Upper lobe of left lung (tissue), 6 donors: ENCODE measurements at places on chromosomes 5 and 9.

- no peak for DNase-seq
Observed at GRCh38 chr5:143191720-143192119, 211.8 kb downstream of the NR3C1 start.

DNA sequence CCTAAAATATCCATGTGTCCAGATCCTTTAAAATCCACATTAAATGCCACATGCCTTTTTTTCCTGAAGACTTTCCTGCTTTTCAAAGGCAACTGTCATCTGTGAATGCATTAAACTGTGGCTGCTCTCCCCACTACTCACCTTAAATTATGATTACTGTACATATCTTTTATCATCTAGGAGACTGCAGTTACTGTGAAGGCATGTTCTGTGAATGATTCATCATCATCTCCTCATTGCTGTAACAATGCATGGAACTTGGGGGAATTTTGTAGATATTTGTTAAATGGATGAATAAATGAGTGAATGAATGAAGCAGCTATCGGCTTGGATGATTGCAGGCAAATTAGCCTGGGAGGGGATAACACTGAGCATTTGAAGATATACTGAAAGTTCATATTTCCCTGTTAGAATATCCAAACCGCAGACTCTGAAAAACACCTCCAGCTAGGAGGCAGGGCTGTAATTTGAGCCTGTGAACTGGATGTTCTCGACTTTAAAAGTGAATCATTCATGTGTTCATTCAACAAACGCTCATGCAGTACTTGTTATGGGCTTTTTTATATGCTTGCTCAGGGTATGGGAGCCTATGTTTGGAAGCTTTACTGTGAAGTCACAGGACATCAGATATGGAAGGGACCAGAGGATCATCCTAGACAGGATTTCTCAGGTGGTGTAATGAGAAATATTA is 519.2 kb downstream of the KIF4B start:
- no peak for DNase-seq

- no peak for DNase-seq
Observed at GRCh38 chr5:120988941-120989340, 524.8 kb downstream of the PRR16 start.

DNA sequence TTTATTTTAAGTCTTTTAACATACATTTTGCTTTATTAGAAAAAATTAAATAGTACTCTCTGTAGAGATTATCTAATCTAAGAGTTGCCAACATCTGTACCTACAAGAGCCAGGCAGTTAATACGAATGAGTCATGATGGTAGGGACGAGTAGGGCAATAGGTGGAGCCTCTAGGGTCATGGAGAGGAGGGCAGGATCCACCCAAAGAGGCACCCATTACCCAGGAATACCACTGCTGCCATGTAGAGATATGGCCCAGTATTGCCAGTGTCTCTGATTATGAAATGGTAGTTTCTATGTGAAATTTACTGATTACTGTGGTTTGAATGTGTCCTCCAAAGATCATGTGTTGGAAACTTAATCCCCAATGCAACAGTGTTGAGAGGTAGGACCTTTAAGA is 170.4 kb downstream of the PIK3R1 start:
- no peak for DNase-seq

DNA sequence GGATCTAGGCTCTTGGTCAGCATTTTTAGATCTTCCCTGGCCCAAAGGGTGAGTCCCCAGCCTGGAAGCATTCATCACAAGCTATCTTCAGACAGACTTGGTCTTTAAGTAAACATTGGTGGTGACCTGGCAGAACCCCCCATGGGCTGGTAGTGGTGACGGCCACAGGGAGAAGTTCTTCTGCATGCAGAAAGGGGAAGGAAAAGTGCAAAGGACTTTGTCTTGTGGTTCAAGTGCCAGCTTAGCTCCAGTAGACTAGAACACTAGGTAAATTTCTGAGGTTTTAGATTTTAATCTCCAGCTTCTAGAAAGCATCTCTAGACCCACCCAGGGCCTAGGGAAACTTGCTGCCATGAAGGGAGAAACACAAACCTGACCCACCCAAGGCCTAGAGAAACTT is 584.0 kb downstream of the CHSY3 start:
- DNase-seq: no peak

DNA sequence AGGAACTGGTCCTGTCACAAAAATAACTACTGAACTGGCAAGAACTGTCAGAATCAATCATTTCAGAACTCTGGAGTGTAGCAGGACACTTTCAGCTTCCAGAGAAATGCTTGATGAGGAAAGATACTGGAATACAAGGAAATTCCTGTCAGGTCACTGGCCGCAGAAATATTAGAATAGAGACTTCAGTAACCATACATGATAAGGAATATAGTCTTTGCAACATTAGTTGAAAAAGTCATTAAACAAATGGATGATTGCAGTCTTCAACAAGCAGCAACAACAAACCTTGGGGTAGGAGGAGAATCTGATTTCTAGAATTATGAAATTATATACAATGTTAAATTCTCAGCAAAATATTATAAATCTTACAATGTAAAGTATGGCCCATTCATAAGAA is 88.2 kb downstream of the CCDC192 start:
- no peak for DNase-seq

GRCh38 chr9:110825950-110826349 is 157.4 kb downstream of the MUSK start:
- no peak for DNase-seq

- DNase-seq: no peak
Observed at GRCh38 chr5:168780888-168781287, 201.7 kb upstream of the PANK3 start.

DNA sequence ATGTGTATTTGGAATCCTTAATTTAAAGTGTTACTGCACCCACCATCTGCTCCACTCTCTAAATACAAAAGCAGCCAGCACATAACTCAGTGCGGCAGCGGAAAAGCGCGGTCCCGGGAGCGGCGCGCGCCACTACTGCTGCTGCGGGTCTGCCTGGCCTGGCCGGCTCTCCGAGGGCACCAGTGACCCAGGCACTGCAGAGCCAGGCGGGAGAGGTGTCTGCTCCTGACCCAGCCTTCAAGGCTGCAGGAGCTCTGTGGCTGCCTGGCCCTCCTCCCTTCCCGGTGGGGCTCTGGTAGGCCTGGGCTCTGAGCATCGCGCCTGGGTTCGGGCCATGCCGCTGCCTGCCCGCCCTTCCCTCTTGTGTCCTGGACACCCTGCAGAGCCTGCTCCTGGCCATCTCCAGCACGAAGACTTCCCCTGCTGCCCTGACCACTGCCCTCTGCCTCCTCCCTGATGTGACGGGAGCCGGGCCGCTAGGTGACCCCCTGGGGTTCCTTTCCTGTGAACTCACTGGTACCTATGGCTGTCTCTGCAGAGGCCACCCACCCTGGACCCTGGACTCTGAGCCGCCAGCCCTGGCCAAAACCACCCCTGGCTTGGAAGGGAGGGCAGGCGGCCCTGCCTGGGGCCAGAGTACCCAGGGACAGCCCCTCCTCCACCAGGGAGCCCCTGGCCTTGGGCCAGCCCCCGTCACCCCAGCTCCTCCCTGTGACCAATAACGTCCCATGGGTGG is 32.8 kb upstream of the UBAC1 start:
- no peak for DNase-seq

DNA sequence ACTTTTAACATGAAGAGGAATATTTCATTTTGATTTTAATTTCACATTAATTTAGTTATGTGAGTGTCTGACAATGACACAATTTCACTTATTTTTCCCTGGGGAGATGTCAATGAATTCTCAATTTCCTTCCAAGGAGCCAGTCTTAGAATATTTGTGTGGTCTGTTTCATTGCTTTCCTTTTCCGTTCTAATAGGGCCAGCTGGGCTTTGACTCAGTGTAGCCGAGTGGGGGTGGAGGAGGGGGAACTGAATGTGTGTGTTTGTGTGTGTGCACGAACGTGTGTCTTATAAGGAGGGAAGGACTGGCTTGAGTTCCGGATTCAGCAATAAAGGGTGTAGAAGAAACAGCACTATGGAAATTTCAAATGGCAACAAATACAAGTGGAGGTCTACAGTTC is 100.0 kb downstream of the BASP1 start:
- no peak for DNase-seq

DNA sequence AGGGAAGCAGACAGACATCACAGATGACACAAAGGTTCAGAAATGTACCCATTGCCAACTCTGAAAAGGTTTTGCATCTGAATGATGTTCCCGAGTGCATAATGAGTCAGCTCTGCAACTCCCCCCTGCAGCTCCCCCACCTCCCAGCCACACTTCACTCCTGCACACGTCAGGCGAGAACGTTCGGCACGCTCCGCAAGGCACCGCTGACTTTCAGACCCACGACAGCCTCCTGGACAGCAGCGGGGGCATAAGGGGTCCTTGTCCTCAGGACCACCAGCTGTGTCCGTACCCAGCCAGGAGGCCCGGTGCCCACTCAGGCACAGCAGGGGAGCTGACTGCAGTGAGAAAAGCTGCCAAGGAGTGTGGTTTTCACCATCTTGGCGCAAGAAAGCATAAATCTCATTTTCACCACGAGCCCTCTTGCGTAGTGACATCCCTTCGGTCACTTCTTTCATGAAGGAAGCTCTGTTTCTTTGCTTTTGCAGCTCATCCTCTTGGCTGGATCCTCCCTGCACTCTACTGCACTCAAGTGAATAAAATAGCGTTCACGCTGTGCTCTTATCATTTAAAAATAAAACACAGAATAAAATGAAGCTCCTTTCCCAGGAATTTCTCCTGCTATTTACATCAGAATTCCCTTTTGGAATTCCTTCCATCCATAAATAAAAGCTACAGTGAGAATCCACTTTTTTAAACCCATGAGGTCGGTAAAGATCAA is 9.9 kb downstream of the GFPT2 start:
- DNase-seq: peak; percentile 41

- peak; percentile 58 for DNase-seq
Observed at GRCh38 chr9:114619191-114619761, 8.2 kb downstream of the TMEM268 start.

GRCh38 chr5:116944183-116944582 is 369.6 kb upstream of the SEMA6A start:
- DNase-seq: no peak

GRCh38 chr9:134486596-134486995 is 155.0 kb upstream of the COL5A1 start:
- peak; percentile 47 for DNase-seq

DNA sequence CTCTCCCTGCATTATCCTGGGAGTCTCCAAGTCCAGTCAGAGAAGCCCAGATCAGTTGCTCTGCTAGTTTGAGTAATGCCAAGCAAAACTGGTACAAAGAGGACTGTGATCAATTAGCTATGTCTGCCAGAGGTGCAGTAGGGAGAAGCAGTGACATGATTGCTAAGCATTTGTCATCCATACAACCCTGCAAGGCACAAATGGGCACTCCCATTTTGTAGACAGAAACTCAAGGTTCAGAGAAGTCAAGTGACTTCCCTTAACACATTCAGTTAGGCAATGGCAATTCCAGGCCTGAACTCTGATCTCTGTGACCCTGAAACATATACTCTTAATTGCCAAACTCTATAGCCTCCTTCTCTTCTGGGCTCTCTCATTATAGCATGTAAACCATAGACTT is 34.0 kb downstream of the NDST1 start:
- no peak for DNase-seq

DNA sequence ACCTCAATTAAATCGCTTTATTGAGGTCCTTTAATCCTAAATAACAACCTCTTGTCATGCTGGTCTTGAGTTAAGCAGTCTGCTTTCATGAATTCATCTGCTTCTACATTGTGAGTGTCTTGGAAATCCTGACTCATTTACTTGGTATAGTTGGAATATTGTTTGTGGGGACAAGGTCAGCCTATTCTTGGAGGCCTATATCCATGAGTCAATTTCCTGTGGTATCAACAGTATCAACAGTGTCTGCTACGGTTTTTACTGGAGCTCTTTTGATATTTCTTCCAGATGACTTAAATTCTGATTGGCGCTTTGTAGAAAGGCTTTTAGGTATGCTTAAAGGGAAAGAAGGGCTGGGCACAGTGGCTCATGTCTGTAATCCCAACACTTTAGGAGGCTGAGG is 71.2 kb upstream of the PARP8 start:
- DNase-seq: no peak
